ENCODE measurements at places on chromosomes 1 and 21. TPM values are rescaled to one million over a fixed set of nuclear protein-coding genes. Genes with fewer than 3 reads are reported as not detected.

CACNA1S gene
- total RNA-seq, result not detected

PTPN14 gene
- 56.1 TPM for total RNA-seq

UBE2Q1 gene
- total RNA-seq, result 27.0 TPM

PAPPA2 gene
- 4.1 TPM for total RNA-seq

SPRR2G gene
- not detected for total RNA-seq

GRCh38 chr1:213783893-213784292 is 203.9 kb upstream of the PROX1 start:
- no peak for DNase-seq
- H3K4me1 ChIP-seq, result no peaks in the 10 kb centered on the region
- H3K4me3 ChIP-seq, result no peak overlapping the region
- no peaks in the 10 kb centered on the region for H3K36me3 ChIP-seq

GRCh38 chr1:33222381-33222780 is 33.9 kb upstream of the ZNF362 start:
- H3K4me1 ChIP-seq, result no peaks in the 10 kb centered on the region
- H3K27ac ChIP-seq, result no peak overlapping the region
- H3K36me3 ChIP-seq, result no peaks in the 10 kb centered on the region
- no peak overlapping the region for H3K4me3 ChIP-seq
- no peak for DNase-seq
- no peaks in the 10 kb centered on the region for H3K27me3 ChIP-seq

DNA sequence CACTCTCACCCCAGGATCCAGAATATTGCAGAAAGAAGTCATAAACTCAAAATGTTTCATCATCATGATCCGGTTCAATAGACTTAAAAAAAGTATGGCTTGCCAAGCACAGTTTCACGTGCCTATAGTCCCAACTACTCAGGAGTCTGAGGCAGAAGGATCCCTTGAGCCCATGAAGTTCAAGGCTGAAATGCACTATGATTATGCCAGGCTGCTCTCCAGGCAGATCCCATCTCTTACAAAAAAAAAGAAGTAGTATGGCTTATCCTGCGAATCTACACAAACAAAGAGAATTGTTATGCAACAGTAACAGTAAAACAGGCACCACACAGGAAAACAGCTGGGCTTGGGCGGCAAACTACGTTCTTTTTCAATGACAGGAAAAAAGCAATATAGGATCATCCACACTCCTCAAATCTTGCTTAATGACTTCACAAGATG is 76.2 kb downstream of the EIF4G3 start:
- no peaks in the 10 kb centered on the region for H3K27me3 ChIP-seq
- H3K36me3 ChIP-seq, result peaks cover under 1% of the 10 kb centered on the region
- H3K27ac ChIP-seq, result no peak overlapping the region
- H3K4me1 ChIP-seq, result no peaks in the 10 kb centered on the region
- no peak overlapping the region for H3K4me3 ChIP-seq

DNA sequence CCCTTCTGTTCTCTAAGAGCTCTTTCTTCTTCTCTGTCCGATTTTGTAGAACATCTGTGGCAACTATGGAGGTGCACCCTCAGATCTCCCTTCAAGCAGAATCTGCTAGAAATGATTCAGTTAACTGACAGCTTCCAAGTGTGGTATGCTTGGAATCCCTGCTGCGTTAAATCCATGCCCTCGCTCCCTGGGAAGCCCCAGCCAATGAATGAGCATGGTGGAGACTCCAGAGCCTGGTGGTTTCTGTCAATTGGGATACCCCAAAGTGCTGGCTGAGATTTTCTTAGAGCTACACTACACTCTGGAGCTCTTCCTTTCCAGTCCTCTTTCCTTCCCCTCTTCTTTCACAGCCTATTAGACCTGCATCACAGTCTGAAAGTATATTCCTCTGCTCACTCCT is 116.3 kb upstream of the C1orf21 start:
- no peaks in the 10 kb centered on the region for H3K36me3 ChIP-seq
- no peak overlapping the region for H3K27ac ChIP-seq
- H3K27me3 ChIP-seq, result no peaks in the 10 kb centered on the region
- peak; percentile 52 for DNase-seq
- H3K4me1 ChIP-seq, result no peaks in the 10 kb centered on the region
